ENCODE measurements at places on chromosomes 2 and 18.

DNA sequence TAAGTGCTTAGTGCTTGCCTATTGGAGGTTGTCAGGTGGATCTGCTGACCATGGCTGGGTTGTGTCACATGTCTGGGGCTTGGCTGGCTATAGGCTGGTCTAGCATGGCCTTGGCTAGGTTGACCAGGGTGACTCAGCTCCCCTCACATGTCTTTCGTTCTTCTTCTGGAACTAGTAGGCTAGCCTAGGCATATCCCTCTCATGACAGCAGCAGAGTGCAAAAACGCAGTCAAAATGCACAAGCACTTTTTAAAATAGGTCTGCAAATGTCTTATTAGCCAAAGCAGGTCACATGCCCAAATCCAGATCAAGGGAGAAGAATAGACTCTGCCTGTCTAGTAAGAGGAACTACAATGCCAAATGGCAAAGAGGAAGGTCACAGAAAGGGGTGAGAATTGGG, 179.7 kb upstream of the ACVR2A start:
- DNase-seq, result no peak

DNA sequence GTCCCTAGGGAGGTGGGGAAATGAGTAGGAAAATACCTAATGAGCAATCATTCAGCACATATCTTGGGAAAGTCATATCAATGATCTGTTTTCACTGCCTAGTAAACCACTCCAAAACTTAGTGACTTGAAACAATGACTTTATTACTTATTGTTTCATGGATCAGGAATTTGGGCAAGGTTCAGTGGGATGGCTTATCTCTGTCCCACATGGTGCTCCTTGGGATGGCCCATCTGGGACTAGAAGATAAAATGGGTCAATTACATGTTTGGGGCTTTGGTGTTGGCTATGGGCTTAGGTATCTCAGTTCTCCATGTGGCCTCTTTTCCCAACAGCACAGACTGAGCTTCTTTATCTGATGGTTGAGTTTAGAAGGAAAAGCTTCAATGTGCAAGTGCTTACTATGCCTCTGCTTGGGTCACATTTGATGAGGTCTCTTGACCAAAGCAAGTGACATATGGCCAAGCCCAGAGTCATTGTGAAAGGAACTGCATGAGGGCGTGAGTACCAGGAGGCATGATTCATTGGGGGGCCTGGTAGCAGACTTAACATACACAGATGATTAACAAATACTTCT, 218.1 kb upstream of the TNP1 start:
- no peak for DNase-seq

DNA sequence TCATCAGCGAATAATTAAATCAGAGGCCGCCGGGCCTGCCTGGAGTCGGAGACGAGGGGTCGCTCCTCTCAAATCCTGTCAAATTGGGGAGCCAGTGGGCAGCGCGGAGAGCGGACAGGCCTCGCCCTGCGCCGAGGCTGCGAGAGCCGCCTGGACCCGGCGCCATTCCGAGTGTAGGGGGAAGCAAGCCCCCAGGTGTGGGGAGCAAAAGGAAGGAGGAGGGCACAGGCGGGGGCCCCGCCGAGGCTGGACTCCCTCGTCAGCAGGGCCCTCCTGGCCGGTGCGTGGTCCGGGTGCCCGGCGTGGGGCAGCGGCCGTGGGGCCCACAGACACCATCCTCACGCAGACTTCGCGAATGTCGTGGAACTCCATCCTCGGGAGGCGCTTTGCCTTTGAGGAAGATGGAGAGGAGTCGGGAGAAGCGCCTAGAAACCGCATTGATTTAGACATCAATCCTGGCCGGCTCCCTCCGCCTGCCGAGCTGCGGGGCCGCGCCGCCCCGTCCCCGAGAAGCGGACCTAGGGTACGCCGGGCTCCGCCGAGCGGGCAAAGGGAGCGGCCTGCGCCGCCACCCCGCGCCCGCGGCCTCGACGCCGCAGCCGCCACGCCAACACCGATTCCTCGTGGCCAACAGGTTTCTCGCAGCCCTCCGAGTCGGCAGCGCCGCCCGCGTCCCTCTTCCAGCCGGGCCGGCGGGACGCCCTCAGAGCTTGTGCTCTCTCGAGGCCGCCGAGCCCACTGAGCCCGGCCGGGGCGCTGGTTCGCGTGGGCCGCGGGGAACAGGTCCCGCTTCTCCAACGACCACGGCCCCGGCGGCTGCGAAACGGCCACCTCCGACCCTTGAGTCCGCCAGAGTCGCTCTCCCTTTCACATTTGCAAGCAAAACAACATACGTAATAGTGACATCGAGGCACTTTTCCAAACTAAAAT, 6.7 kb upstream of the ONECUT2 start:
- DNase-seq, result no peak

- DNase-seq, result no peak
Observed at GRCh38 chr2:119255760-119256581, 32.3 kb downstream of the STEAP3 start.

- no peak for DNase-seq
Observed at GRCh38 chr2:132503701-132504100, 87.1 kb downstream of the GPR39 start.

DNA sequence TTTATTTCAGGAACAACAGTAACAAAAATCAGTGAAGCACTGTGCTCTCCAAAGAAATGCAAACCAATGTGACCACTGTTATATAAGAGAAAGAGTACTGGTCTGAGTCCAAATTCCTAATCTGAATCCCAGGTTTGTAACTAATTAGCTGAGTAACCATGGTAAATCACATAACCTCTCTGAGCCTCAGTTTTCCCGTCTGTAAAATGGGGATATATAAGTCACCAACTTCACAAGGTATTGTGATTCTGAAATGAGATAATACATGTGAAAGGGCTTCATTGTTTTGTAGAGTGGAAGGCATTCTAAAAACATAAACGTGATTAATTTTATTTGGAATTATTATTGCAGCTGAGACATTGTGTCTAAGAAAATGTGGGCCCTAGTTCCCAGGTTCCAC, 91.3 kb upstream of the YPEL5 start:
- DNase-seq, result no peak

DNA sequence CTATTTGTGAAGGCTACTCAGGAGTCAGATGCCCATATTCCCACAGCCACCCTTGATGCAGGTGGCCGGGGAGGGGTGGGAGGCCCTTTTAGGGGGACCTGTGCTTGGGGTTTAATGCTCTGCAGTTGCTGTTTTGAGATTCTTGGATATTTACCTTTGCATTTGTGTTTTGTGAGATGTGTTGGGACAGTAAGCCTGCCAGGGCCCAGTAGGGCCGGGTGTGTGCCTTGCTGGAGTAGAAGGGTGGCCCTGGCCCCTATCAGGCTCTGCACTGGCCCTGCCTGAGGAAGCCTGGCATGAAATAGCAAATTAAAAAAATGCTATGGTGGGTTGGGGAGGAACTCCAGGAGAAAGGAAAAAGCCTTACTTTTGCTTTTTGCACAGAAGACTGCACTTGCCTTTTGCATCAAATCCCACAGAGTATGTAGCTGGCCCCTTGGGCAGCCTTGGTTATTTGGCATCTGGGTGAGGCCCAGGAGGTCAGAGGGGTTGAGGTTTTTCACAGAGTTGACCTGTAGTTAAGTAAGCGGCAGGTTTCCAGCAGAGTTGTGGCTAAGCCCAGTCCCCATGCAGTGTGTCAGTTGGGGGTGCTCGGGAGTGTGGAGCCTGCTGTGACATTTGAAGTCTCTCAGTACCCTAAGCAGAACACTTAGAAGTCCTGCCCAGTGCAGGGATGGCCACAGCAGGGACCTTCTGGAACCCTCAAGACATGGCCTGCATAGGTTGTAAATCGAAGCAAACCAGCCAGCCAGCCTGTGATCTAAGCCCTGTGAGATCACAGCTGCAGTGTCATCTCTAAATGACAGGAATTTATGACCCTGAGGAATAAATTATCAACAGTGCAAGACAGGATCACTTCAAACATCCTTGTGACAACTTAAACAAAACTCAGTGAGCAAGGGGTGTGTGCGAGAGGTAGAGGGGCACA, 68.8 kb downstream of the SH3RF3 start:
- DNase-seq, result no peak

DNA sequence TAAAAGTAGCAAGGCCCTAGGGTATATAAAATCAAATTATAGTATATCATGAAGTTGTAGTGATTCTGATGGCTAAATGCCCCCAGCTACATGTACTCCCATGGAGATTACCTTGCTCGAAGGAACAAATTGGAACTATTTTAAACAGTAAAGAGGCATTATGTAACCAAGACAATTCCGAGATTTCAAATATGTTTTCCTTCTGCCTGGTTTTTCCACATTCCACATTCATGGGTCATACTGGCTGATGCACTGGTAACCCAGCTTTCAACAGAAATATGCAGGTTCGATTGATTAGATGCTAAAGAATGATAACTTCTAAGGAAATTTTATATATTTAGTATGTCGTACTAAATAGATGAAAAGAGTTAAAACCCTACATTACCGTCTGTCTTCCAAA, 62.3 kb upstream of the MGAT4A start:
- no peak for DNase-seq

GRCh38 chr2:226993171-226993570, 157.3 kb downstream of the RHBDD1 start:
- no peak for DNase-seq

- no peak for DNase-seq
Observed at GRCh38 chr2:61585383-61585782, 47.2 kb upstream of the XPO1 start.

- no peak for DNase-seq
Observed at GRCh38 chr2:28754321-28754720, 2.7 kb downstream of the PPP1CB start.

- no peak for DNase-seq
Observed at GRCh38 chr2:164438490-164439205, 182.6 kb downstream of the GRB14 start.

- DNase-seq, result no peak
Observed at GRCh38 chr2:236359426-236360045, 95.3 kb upstream of the ASB18 start.

GRCh38 chr2:195489101-195489500, 167.9 kb upstream of the SLC39A10 start:
- DNase-seq, result no peak

DNA sequence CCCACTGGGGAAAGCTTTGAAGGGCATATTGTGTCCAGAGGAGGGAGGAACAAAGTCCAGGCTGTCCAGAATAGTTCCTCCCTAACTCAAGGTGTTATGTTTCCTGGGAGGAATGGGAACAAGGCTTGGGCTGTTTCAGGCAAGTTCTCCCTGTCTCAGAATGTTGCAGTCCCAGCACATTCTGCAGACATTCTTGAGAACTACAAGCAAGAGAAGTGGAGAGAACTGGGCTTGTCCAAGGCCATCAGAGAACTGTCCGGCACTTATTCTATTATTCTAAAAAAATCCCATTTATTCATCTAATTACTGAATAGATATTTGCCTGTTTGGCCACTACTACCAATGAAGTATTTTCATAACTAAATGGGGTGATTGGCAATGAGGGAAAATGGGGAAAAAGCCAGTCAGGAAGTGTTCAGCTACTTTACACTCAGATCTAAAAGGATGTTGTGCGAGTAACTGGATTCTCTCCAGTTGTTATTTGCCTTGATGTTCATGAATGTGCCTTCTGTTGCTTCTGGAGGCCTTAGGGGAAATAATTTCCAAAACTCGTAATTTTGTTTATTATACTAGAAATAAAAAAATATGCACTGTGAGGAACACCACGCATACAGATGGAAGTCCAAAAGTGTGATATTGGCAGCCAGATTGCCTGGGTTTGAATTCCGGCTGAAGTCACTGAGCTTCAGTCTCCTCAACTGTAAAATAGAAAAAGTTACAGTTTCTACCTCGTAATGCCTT, 300.1 kb upstream of the RND3 start:
- DNase-seq, result no peak

DNA sequence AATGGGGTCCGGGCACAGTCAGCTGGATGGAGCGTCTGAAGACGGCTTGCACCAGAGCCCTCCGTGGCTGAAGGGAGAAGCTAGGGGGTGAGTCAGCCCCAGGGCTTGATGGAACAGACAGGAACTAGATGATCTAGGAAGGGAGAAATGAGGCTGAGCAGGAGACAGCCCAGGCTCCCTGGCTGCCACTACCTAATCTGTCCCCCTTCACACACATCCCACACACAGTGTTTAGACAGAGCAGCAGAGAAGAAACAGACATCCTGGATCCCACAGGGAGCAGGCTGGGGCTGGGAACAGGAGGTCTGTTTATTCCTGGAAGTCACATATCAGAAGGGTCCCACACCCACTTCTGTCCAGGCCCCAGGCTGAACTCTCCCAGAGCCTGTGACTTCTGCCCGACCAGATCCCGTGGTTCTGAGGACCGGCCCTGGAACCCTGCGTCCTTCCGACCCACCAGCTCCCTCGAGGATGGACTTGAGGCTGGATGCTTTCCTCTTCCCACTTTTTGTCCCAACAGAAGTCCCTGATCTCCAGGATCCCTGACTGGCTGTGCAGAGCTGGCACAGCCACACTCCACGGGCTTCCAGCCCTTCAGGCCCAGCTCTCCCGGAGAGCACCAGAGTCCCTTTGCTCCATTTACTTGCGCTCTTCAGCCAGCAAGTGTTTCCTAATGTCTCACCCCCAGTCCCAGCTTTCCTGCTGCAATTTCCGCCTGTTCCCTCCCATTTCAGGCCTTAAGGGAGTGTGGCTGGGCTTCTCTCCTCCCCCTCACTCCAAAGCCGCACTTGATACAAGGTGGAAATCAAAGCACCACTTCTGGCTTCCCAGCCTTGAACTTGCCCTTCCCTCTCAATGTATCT, 1.5 kb upstream of the GPBAR1 start:
- DNase-seq, result no peak

DNA sequence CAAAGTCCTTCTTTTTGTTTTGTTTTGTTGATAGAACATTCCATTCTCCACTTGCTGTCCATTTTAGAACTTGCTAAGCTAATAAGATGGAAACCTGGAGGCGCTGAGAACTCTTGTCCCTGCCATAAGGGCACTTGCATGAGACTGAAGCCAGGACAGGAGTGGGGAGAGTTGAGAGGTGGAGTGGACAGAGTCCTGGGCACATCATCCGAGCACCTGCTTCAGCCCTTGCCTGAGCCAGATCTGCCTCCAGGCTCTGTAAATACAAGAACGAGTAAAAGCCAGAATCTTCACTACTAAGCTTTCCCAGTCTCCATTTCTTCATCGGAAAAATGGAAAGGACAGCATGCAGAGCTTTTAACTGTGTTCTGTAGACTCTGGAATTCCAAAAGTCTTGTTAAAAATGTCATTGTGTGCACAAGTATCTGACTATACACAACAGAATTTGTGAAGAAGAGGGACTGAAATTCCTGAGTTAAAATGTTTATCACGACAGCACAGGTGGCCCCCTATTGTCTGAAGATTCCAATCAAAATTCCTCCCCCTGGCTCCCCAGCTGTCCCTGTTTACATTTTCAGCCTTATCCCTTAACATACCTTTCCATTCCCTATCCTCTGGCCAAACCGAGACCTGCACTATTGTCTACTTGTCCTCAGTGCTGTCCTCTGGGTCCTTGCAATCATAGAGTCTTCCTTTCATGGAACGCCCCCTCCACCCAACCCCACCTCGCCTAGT, 498.2 kb upstream of the TNP1 start:
- DNase-seq, result no peak
